NCI-H1930 (cell line): ENCODE measurements at places on chromosomes 12 and 14.
A peak's percentile ranks its signal among the peaks of the same experiment; 100 is the strongest.

DNA sequence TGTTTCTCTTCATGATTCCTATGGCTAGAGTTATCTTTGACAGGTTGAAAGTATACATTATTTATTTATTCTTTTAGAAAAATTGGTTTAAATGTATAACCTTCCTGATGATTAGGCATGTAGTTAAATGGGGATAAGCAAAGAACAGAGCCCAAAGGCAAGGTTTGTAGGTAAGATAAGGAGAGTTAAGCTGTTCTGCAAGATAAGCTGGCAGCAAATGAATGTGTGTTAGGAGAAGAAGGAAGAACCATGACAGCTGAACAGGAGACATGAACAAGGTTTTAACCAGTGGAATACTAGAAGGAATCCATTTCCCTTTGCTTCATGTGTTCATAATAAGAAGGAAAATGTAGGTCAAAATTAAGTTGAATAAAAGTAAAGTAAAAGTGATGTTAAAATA is 1330.1 kb upstream of the USP15 start:
- DNase-seq = no peak

DNA sequence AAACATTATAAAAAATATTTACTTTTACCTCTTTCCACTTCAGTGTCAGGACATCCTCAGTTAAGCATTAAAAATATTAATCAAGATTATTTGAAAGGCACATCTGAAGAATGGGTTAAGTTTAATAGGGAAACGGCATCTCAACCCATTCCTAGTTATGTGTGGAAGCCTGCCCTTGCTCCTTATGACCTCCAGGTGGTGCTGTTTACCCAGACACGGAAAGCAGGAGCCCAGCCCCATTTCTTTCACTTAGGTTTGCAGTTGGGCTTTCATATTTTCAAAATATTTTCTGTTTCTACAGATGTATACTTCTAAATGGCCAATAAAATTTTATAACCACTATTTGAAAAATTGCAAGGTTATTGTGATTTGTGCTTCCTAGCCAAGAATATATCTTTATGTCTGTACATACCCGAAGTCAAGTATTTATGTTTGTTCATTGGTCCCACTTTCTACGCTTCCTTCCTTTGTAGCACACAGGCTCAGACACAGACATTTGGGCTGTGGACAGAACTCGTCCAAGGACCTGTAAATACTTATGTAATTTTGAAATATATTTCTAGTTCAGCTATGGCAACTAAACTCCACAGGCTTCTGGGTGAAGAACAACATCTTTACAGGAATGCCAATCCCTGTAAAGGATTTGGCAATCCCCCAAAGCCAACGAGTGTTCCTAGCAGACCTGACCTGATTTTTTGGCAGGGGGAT is 247.1 kb downstream of the AKAP6 start:
- no peak for DNase-seq

DNA sequence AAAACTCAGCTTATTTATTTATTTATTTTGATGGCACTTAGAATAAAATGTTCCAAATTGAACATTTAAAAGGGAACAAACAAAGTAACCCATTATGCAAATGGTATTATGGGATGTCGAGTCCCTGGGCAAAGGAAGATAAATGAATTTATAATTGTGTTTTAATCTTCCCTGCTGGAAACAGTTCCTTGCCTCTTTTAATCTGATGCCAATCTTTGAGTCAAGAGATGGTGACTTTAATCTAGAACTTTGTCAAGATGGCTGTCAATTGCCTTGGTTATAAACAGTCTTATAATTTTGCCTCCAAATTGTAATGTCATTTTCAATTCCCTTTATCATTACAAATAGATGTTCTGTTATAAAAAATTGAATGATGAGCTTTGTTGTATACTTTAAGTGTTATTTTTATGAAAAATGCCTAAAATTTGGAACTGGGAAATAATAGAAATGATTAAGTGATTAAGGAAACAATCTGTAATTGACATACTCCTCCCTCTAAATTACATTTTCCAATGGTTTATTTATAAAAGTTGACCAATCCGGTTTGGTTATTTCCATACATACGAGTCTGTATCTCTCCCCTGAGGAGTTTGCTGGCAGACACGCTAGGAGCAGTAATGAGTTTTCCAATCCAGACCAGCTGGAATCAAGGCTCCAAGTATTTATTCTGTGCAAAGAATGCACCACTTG is 134.9 kb upstream of the FRMD6 start:
- DNase-seq = no peak

- no peak for DNase-seq
These were observed 100.8 kb downstream of the TAOK3 start for GRCh38 chr12:118271770-118272417.

GRCh38 chr12:62537551-62537950 is 70.9 kb downstream of the MON2 start:
- no peak for DNase-seq

- DNase-seq = no peak
These were observed 338.4 kb downstream of the TMEM121 start for GRCh38 chr14:105864651-105865265.

GRCh38 chr12:123441523-123442164 is 5.2 kb upstream of the RILPL2 start:
- DNase-seq = no peak

DNA sequence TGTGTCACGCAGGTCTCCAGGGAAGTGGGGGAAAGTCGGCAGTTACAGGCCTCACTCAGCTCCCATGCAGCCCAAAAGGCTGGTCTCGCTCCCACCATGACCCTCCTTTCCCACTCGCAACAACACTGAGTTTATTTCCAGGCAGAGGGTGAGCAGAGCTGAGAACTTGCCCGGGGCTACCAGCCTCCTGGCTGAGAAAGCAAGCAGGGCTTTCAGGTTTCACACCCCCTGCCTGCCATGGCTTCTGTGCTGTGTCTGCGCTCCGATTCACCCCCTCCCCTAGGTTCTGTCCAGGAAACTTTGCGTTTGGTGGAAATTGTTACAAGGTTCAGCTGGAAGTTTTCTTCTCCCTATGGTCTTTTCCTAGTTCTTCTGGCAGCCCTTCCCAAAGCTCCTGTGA is 17.1 kb downstream of the OR10G2 start:
- no peak for DNase-seq

DNA sequence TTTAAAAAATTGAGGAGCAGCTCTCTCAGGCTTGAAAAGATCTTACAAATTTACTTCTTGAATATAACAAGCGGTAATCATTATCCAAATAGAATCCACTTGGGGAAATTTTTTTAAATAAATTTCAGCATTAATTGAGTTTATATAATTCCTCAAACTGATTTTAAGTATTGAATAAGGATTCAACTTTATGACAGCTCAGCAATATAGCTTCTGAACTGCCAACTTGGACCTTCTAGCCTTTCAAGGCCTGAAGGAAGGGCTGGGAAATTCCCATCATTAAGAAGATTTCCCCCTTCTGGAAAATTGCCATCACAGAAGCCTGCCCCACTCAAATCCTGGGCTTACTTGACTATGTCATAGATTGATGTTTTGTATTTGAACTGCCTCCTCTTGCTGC is 57.5 kb upstream of the GARIN2 start:
- DNase-seq = no peak

GRCh38 chr14:50656776-50657175 is 11.3 kb downstream of the SAV1 start:
- DNase-seq = no peak

- DNase-seq = no peak
These were observed 34.7 kb downstream of the CDC42BPB start for GRCh38 chr14:103022685-103023044.

DNA sequence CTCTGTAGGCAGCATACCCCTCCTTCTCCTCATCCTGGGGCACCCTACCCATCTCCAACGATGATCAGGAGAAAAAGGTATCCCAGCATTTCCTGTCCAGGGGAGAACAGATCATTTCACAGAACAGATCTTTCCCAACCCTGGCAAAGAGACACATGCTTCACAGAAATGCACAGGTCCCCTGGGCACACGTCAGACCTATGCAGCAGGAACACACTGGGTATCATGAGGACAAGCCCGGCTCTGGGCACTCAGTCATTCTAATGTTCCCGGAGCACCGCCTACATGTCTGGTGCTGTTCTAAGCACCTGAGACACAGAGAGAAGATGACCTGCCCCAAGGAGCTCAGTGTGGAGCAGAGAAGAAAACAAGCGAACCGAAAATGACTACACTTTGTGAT is 56.2 kb downstream of the ACTN1 start:
- DNase-seq = no peak

DNA sequence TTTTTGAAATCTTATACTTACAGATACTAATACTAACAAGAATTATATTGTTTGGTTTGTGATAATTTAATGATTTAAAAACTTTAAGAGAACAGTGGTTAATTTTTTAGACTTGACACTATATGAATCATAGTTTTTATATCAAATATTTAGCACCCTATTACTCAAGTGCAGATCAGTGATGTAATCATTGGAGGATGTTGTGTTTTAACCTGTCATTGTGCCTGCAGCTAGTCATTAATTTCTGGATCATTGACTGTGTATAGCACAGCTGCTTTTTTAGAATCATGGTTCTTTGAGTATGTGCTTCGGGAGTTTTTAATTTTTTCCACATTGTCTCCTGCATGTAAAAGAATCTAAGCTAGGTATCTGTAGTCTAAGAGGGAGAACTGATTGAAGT is 17.3 kb downstream of the ARID4A start:
- no peak for DNase-seq

- DNase-seq = no peak
These were observed 39.0 kb downstream of the CMKLR1 start for GRCh38 chr12:108299980-108300696.

- no peak for DNase-seq
These were observed 74.6 kb upstream of the OSBPL8 start for GRCh38 chr12:76634133-76634532.

- no peak for DNase-seq
These were observed 5.4 kb downstream of the SERPINA1 start for GRCh38 chr14:94382716-94383596.

DNA sequence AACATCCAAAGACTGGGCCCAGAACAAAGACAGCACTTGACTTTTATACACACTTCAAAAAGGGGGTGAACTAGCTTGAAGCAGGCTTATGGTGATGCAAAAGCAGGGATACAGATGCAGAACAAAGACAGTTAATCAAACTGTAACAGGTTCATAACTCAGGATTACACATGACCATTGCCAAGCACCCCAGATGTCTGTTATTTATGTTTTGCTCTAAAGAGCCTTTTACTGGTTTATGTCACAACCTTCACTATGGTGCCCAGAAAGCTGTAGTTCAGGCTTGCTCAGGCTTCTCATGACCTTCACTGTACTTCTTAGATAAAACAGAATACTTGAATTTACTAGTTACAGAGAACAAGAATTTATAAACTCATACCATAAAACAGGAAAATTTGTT is 31.7 kb upstream of the SLC38A4 start:
- DNase-seq = no peak

GRCh38 chr14:55514819-55515490 is 65.1 kb upstream of the KTN1 start:
- DNase-seq = no peak

- no peak for DNase-seq
These were observed 21.1 kb downstream of the SMCO2 start for GRCh38 chr12:27467641-27468040.

DNA sequence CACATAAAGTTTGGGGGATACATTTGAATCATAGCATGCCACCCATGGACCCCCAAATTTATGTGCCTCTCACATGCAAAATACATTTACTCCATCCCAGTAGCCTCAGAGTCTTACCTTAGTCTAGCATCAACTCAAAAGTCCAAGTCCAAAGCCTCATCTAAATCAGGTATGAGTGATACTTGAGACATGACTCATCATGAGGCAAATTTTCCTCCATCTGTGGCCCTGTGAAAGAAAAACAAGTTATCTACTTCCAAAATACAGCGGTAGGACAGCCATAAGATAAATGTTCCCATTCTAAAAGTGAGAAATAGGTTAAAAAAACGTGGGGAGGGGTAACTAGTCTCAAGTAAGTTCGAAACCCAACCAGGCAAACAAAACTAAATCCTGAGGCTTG is 444.2 kb downstream of the SNAPC1 start:
- no peak for DNase-seq

DNA sequence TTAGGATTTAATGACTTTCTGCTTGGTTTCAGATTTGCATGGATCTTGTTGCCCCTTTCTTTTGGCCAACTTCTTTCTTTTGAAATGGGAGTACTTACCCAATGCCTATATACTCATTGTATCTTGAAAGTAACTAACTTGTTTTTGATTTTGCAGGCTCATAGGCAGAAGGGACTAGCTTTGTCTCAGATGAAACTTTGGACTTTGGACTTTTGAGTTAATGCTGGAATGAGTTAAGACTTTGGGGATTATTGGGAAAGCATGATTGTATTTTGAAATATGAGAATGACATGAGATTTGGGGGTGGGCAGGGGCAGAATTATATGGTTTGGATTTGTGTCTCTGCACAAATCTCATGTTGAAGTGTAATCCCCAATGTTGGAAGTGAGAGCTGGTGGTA is 657.1 kb downstream of the TMTC2 start:
- no peak for DNase-seq

- no peak for DNase-seq
These were observed 16.6 kb downstream of the PGAM5 start for GRCh38 chr12:132727091-132727794.

- DNase-seq = no peak
These were observed 182.2 kb upstream of the SFSWAP start for GRCh38 chr12:131528667-131529066.

DNA sequence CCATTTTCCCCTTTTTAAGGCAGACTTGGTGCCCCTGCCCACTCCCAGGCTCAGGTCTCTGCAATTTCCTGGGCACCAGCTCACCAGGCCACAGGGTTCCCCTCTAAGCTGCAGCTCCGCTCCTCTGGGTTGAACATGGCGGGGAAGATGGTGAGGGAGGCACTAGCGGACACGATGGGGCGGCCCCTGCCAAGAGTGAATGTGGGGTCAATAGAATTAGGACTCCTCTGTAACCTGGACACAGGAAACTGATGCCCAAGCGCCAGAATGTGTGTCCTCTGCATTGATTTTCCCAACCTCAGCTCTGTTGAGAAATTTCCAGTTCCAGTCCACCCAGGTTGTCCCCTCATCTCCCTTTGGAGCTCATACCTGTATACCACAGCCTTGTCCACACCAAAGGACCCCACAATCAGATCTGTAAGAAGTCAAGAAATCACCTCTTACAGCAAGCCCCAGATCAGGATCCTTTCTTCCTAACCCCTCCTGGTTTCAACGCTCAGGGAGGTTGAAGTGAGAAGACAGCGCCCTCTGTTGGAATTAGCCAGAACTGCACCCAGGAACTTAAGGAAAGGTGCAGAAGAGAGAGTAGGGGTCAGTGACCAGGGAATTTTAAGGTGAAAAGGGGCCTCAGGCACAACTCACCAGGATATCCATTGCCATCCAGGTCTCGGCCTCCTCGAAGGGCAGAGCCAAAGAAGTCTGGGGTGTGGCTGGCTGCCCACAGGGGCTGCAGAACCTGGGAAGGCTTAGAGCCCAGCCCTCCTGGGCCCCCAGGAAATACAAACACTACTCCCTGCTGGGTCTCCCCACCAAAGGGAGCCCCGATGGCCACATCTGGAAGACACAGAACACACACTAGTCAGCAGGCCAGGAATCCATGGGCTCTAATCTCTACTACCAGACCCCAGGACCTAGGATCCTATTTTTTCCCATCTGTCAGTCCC is 14.7 kb downstream of the ITGA5 start:
- DNase-seq = peak; percentile 53

- no peak for DNase-seq
These were observed 1.6 kb upstream of the ACVRL1 start for GRCh38 chr12:51905471-51906429.
